ENCODE measurements at places on chromosomes 4 and X.

- DNase-seq = no peak
Measured at GRCh38 chrX:4485912-4486311, 772.5 kb upstream of the PRKX start.

DNA sequence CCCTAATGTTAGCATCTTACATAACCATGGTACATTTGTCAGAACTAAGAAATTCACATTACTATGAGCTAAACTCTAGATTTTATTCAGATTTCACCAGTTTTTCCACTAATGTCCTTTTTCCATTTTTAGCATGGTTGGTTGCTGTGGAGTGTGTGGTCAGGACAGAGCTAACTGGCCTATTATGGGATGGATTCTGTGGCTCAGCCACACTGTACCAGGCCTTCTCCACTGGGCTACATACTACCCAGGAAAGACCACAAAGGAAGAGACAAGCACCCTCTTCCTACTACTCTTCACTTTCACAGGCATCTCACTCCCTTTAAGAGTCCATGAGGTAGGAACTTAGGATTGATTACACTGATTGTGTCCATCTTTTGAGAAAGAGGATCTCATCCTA, 67.4 kb downstream of the ZNF827 start:
- DNase-seq = no peak

GRCh38 chrX:8755813-8756212, 23.9 kb upstream of the ANOS1 start:
- no peak for DNase-seq

DNA sequence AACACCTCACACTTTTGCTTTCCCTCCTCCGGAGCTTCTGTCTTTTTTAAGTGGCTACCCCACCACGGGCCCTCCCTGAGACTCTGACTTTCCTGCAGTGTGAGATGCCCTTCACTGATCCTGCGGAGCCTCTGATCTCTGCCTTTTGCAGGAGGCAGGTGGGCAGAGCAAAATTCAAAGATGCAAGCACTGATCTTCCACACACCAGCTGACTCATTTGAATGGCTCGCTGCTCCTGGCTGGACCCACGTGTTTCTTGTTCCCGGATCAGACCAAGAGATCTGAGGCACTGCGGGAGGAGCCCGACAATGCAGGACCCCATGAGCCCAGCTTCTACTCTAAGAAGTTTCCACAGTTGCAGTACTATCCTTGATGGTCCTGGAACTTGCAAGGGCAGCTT, 1607.9 kb upstream of the TENM3 start:
- DNase-seq = no peak

DNA sequence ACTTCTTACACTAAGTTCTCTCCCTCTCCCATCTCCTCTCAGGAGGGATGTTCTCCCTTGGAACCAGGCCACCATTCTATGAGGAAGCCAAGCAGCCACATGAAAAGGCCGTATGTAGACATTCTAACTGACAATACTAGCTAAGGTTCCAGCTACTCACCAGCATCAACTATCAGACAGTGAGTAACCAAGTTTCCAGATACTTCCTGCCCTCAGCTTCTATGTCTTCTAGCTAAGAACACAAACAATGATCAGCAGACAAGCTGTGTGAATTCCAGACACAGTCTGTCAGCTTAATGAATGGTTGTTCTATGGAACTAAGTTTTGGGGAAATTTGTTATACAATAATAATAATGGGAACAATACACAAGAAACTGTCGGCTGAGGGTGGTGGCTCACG, 50.8 kb downstream of the SMIM14 start:
- DNase-seq = no peak

GRCh38 chrX:52977953-52978352, 19.6 kb upstream of the FAM156A start:
- no peak for DNase-seq

GRCh38 chr4:25743971-25744370, 88.3 kb downstream of the SLC34A2 start:
- DNase-seq = no peak

- no peak for DNase-seq
Measured at GRCh38 chr4:120331486-120332370, 265.1 kb upstream of the MAD2L1 start.

DNA sequence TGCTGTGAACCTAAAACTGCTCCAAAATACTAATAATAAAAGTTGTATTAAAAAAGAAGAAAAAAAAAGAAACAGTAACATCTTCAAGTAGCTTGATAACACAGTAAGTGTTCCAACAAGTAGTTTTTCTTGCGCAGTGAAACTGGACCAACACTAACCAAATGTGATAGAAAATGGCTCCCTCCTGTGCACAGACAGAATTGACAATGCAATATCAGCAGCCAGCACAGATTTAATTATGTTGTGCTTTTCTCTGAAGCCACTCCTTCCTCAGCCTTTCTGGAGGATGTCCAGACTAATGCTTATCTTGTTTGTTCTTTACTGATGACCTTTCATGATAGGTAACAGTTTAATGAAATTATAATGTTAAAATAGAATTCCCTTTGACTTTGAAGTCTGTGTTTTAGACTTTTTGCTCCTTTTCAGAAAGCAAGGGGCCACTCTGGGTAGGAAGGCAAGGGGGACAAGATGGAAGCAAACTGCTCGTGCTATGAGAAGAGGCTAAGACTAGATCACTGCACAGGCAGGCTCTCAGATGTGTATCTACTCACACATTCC, 147.1 kb upstream of the RPL34 start:
- DNase-seq = peak; percentile 32

- DNase-seq = no peak
Measured at GRCh38 chrX:17021851-17022604, 75.6 kb downstream of the REPS2 start.

GRCh38 chr4:95957054-95957453, 117.2 kb downstream of the PDHA2 start:
- no peak for DNase-seq

GRCh38 chr4:6425336-6425735, 47.1 kb downstream of the PPP2R2C start:
- DNase-seq = no peak

GRCh38 chrX:151815398-151815797, 80.9 kb downstream of the CNGA2 start:
- DNase-seq = no peak

GRCh38 chrX:71992711-71993110, 82.1 kb downstream of the NHSL2 start:
- no peak for DNase-seq

- no peak for DNase-seq
Measured at GRCh38 chr4:146134761-146135445, 40.6 kb upstream of the LSM6 start.

DNA sequence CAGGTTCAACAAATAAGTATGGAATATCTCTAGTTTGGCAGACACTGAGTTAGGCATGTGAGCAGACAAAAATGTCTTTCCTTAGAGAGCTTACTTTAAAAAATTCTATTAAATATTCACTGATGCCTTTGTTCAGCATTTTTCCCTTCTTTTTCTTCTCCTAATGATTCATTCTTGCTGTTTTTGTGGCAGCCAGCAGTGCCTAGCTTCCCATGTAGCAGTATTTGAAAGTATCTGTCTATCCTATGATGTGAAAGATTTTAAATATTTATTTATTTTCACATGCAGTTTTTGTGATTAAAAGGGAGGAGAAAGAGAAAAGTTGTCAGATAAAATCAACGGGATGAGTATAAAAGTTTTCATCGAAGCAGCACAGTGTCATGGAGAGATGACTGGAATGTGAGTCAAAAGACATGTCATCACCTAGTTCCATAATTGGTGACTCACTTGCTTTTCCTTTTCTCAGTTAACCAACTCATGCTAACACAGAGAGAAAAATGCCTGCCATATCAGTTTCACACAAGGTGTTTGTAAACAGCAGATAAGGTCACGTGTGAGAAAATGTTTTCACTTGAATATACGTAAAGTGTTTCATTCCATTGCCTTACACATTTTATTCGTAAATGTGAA, 69.8 kb downstream of the BMPR1B start:
- DNase-seq = no peak

GRCh38 chrX:2628751-2629315, 62.3 kb upstream of the CD99 start:
- DNase-seq = no peak

GRCh38 chrX:145405012-145405411, 157.7 kb downstream of the SPANXN1 start:
- peak; percentile 4 for DNase-seq

- DNase-seq = no peak
Measured at GRCh38 chr4:139782926-139783522, 117.4 kb downstream of the MGST2 start.

GRCh38 chrX:34790026-34790425, 132.9 kb upstream of the TMEM47 start:
- DNase-seq = no peak

DNA sequence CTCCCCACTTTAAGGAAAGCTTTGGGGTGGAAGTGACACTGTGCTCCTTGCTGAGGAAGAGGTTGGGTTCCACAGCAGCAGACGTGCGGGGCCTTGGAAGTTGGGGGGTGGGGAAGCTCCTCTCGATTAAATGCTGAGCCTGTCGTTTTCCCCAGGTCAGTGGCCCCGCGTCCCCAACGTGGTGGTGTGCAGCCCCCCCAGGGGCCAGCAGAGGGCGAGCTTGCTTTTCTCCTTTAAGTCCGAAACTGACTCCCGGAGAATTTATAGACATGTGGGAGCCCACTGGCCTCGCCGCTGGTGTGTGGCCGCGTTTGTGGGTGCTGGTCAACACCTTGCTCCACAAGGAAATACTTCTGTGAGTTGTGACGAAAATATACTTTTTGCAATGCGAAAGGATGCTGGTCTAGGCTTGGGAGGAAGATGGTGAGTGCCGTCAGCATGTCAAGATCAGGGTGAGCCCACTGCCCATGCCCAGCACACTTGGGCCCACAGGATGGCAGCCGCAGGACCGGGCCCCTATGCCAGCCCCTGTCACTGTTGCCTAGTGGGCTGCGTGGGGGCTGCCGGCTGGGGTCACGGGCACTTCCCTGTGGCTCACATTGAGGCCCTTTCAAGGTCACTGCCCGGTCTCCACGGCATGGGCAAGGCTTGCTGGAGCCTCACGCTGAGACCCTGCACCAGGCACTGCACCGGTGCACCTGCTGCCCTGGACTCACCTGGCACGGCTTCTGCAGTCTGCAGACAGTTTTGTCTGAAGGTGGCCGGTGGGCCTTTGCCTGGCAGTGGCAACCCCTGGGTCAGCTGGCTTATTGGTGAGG, 9.4 kb downstream of the UVSSA start:
- DNase-seq = no peak

DNA sequence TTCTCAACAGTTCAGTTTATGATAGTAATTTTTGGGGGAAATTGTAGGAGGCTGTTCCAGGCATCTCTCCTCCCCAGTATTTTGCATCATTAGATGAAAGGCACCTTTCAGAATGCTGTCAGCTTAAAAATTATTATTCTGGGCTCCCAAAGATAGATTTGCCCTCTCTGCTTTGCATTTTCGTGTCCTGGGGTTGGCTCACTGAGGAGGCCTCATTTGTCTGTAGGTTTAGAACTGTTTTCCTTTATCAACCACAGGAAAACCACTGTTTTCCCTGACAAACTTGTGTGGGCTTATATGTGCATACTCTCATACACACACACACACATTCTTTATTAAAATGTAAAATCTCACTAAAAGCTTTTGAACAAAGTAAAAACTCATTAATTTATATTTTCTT, 197.2 kb upstream of the VCX3A start:
- DNase-seq = no peak

- no peak for DNase-seq
Measured at GRCh38 chrX:118536687-118537461, 41.3 kb downstream of the DOCK11 start.

DNA sequence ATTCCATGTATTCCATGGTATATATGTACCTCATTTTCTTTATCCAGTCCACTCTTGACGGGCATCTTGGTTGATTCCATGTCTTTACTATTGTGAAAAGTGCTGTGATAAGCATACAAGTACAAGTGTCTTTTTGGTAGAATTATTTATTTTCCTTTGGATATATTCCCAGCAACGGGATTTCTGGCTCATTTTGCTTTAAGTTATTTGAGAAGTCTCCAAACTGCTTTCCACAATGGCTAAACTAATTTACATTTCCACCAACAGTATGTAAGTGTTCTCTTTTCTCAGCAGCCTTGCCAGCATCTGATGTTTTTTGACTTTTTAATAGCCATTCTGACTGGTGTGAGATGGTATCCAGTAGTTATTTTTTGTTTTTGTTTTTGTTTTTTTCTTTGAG, 17.6 kb upstream of the FAT4 start:
- DNase-seq = no peak

DNA sequence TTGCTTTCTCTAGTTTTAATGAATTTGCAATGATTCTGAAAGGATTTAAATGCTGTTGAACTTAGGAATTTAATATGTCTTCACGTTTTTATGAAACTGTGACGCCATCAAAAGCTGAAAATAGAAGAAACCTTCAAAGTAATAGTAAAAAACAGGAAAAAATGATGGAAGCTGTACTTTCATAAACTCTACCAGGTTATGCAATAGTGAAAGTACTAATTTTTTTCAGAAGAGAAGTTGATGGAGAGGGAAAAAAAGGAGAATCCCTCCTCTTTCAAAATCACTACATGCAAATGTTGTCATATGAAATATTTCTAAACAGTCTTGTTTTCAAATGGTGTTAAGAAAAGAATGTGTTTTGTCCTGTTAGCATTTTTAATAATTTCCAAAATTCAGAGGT, 73.6 kb downstream of the ZNF330 start:
- no peak for DNase-seq

DNA sequence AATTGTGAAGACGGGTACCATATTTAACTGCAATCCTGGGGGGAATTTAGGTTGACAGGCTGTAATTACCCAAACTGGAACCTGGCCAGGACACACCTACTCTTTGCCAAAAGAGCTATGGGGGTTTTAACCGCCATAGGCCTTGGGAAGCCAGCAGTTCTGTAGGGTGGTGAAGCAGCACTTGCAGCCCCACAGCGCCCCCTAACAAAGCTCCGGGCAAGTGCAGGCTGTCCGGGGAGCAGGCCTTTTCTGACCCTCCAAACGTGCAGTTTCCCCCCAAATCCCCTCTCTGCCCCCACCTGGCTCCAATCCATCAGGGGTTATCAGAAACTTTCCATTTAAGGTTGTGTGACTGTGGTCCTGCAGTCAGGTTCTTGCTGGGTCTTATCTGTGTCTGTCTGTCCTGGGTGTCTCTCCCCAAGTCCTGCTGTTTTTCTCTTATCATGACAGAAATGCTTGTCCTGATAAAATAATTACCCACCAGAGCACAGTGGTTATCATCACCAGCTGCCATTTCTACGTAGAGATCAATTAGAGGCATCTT, 350.9 kb downstream of the MID1IP1 start:
- DNase-seq = no peak

GRCh38 chr4:142728233-142728632, 117.9 kb downstream of the INPP4B start:
- no peak for DNase-seq

GRCh38 chrX:132918523-132918922, 39.9 kb downstream of the HS6ST2 start:
- no peak for DNase-seq

- DNase-seq = no peak
Measured at GRCh38 chr4:42248972-42249371, 96.5 kb upstream of the BEND4 start.

GRCh38 chr4:102730968-102731533, 29.7 kb downstream of the MANBA start:
- DNase-seq = no peak

GRCh38 chr4:32519060-32519459, 1798.9 kb downstream of the PCDH7 start:
- DNase-seq = peak; percentile 27

GRCh38 chrX:81195712-81196111, 6.0 kb downstream of the HMGN5 start:
- no peak for DNase-seq

All from left lung (tissue), 14 donors.